ENCODE measurements at places on chromosomes 12 and 14.
A peak's percentile ranks its signal among the peaks of the same experiment; 100 is the strongest.

DNA sequence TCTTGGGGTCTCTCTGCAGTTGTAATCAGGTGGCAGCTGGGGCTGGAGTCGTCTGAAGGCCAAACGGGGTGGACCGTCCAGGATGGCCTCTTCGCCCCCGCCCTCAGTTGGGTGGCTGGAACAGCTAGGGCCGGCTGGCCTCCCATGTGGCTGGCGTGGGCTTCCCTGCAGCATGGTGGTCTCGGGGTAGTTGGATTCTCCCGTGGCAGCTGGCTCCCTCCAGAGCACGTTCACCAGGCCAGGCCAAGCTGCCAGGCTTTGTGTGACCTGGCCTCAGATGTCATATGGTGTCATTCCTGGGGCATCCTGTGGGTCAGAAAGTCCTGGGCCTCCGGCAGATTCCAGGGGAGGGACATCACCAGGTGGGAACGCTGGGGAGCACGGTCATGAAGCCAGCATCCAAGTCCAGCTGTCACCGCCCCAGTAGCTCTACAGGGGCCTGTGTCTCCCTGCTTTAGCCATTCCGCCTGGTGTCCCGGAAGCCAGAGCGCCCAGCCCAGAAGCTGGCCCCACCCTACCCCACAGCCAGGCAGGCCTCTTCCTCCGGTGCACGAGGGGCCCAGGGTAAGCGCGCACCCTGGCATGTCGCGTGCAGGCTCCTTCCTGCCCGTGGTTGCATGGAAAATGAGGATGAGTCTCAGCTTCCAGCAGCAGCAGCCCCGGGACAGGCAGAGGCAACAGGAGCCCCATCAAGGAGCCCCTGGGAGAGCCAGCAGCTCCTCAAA is 1.3 kb upstream of the NUDT14 start:
- no peak for DNase-seq

GRCh38 chr14:78403278-78403815 is 233.2 kb downstream of the NRXN3 start:
- DNase-seq: no peak

DNA sequence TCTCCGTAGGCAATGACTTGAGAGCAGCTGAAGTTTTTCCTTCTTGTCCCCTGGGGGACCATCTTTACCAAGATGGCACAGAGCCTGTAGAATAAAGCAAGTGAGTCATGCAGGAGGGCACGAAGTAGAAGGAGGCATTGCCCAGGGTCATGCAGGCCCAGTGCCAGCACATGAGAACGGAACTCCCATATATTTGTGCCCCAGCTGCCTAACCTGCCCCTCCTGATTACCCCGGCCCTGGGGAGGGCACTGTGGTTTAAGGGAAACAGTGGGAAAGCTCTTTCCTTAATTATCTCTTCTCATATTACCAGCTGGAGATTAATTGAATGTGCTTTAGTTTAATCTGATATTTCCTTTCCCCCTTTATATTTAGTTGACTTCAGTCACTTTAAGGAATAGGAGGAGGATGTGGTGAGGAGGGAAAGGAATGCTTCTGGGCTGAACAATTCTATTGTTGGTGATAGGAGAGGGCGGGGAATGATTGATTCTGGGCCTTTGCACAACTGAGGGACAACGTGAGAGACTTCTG is 51.9 kb downstream of the RASSF8 start:
- peak; percentile 85 for DNase-seq

GRCh38 chr14:41634286-41634685 is 27.6 kb downstream of the LRFN5 start:
- DNase-seq: no peak
